ENCODE measurements at places on chromosomes 2 and 18.

DNA sequence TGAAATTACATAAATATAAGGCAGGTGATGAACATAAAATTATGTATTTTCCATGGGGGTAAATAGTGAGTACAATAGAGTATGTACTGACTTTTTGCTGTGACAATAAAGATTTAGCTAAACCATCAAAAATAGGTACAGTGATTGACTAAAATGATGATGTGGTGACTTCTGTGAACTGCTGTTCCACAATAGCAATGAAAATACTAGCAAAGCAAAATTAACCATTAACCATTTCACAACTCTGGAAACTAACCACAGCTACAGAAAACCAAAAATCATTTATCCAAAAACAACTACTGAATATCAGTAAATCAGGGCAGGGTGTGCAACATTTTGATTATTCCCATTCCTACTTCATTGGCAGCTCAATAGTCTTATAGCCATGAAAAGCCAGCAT lies 161.4 kb upstream of the GYPC start:
- DNase-seq, result no peak

DNA sequence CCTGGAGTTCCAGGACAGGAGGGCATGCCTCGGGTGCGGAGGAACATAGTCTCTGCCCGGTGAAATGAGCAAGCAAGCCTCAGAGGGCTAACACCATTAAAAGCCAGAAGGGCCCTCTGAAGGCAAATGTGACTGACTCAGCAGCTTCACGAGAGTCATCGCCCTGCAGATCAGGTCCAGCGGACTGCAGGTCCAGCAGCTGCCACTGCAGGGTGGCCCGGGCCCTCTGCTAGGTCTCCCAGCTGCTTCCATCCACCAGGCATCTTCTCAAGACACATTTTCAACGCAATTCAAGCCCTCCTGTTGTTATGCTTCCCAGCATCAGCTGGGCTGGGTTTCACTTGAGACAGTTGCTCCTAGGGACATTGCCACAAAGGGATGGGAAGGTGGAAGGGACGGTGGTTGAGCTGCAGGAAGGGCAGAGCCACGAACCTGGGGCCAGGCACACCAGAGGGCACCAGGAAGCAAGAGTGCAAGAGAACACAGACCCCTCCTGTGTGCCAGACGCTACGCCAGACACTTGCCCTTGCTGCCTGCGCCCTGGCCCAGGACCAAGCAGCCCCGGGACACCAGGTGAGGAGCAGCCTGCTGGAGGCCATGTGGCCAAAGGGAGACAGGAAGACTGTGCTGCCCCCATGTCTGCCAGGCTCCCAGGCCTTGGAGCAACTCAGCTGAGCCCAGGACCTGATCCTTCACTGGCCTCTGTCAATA lies 173.0 kb downstream of the HDAC4 start:
- peak; percentile 20 for DNase-seq

- DNase-seq, result no peak
These were observed 51.3 kb upstream of the CERS6 start for GRCh38 chr2:168404764-168405163.

DNA sequence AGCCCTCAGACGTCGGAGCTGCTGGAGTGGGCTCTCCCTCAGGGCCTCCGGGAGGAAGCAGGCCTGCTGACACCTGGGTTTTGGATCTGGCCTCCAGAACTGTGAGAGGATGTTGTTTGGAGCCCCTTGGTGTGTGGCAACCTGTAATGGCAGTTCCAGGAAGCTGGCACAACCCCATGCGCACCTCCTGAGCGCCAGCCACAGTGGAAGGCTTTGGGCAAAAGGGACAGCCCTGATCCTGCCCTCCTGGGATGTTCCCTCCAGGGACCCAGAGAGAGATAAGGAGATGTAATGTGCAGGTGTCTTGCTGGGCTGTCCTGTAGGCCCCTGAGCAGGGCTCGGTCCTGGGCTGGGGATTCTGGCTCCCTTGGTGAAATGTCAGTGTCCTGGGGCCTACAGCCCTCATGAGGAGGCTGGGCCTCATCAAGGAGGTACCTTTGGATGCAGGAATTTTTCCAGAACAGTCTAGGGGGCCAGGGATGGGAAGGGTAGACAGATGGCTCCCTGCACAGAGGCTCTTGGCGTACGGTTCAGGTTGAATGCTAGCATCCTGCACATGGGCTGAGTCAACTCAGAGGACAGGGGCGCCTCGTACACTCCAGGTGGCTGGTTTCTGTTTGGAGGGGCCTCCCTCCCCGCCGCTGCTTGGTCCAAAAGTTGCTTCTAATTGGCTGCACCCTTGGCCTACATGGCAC lies 61.1 kb downstream of the ASB1 start:
- no peak for DNase-seq

- DNase-seq, result peak; percentile 89
These were observed 40.6 kb downstream of the KIAA2012 start for GRCh38 chr2:202113571-202114142.

DNA sequence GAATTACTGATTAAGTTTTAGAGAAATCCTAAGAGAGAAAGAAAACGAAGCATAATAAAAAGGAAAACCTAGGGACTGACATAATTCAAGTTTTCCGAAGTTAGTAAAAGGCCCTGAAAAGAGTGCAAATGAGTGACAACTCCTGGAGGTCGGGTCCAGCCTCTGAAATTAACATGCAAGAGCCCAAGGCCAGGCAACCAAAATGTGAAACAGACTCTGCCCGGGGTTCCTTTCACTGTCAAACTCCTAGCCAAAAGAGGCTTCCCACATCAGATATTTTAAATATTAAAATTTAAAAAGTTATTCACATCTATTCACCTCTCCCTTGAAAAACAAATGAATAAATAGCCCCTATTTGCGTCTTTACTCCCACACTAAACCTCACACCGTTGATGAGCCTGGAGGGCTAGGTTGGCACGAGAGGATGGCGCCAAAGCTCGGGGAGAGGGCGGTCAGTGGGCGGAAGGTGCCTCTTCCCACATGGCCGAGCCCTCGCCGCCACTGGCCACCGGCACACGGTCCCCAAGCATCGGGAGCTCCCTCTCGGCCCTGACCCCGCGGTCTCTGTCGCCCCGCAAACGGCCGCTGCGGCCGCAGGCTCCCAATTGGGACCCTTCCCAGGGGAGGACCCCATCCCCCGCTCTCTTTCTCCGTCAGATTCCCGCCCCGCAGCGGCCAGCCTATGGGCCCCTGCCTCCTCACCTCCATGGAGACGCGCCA lies 630 bp downstream of the PPM1G start:
- DNase-seq, result no peak

GRCh38 chr2:12813166-12813565 lies 96.4 kb downstream of the TRIB2 start:
- no peak for DNase-seq

GRCh38 chr2:144596073-144596871 lies 76.4 kb upstream of the ZEB2 start:
- peak; percentile 49 for DNase-seq

DNA sequence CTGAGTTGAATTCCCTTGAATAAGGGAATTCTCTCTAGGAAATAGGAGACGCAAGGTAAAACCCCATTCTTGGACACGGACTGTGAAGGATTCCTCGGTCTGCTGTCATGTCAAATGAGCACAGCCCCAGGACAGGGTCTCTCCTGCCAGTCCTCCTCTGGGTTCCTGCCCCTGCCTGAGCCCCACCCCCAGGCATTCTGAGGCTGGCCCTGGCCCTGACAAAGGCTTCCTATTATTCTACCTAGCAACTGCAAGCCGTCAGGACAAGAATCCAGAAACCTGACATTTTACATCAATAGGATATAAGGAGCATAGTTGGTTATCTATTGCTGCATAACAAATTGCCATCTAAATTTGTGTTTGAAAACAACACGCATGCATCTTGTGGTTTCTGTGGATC lies 253.3 kb upstream of the AGAP1 start:
- DNase-seq, result no peak

- peak; percentile 74 for DNase-seq
These were observed 39.8 kb downstream of the TRAK2 start for GRCh38 chr2:201411421-201411820.

- DNase-seq, result no peak
These were observed 995.6 kb upstream of the SLC39A10 start for GRCh38 chr2:194661431-194661830.

GRCh38 chr2:191221666-191222065 lies 23.5 kb upstream of the MYO1B start:
- no peak for DNase-seq

DNA sequence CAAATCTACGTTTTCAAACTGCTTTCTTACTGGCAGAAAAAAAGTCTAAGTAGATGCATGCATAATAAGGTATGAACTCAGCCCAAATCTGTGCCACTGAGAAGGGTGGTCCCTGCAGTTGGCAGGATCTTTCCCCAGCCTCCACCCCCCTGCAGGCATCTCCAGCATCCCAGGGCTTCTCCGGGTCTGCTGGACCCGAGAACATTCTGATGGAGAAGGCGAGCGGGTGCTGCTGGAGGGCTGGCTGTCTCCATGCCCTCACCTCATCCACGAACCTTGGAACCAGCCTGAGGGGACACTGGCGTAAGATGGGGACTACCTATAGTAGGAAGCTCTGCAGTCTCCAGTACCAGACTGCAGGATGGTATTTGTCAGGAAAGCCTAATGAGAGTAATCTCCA lies 198.9 kb downstream of the HDAC4 start:
- DNase-seq, result no peak

GRCh38 chr18:79881695-79882094 lies 69.8 kb downstream of the SLC66A2 start:
- DNase-seq, result no peak

DNA sequence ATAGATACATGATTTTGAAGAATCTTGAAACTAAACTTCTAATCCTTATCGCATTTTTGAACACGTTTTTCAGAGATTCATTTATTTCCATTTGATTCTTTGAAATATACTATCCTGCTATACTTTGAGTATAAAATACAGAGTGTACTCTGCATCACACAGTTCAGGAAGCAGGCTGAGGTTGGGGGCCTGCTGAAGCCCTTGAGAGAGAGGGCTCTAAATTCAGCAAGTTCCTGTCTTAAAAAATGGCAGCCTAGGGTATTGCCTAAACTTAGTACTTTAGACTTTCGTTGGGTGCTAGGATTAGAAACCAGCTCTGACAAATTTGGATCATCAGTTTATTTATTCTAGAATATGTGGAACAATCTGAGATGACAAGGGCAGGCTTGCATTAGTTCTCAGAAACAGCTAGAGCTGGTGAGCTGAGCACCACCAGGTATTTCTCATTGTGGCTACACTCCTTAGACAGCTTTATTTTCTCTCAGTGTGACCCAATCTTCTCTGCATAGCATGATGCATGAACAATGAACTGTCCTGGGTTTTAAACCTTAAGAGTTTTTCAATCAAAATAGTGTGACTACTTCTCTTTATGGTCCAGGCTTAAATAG lies 49.1 kb downstream of the TFPI start:
- no peak for DNase-seq

DNA sequence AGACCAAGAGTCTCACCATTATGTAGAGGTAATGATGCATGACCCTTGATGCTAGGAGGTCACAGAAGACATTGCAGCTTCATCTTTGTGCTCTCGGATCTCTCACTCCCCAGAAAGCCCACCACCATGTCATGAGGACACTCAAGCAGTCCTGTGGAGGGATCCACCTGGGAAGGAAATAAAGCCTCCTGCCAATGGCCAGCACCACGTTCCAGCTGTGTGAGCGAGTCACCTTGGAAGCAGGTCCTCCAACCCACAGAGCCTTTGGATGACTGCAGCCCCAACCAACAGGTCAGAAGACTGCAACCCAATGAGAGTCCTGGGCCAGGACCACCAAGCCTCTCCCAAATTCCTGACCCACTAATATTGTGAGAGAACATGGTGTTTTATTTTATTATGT lies 38.4 kb downstream of the CYP26B1 start:
- DNase-seq, result no peak

DNA sequence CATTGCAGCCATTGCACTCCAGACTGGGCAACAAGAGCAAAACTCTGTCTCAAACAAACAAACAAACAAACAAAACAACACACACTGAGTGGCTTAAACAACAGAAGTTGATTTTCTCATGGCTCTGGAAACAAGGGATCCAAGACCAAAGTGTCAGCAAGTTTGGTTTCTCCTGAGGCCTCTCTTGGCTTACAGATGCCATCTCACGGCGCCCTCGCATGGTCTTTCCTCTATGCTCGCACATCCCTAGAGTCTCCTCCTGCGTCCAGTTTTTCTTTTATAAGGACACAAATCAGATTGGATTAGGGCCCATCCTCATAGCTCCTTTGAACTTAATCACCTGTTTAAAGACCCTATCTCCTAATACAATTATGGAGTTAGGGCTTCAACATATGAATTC lies 133.4 kb upstream of the LRRTM1 start:
- no peak for DNase-seq

DNA sequence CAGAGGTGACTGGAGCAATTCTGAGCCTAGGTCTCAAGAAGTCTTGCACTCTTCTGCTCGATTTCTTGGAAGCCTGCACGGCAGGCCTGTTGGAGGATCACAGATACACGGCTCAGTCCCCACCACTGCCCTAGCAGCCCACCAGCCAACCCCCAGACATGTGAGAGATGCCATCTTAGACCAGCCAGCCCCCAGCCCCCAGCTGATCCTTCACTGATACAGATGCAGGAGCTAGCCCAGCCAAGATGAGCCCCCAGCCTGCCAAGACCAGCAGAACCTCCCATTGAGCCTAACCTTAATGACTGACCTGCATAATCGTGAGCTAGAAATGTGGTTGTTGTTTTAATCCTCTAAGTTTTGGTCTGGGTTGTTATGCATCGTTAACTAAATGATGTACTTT lies 47.5 kb downstream of the INHBB start:
- DNase-seq, result no peak

DNA sequence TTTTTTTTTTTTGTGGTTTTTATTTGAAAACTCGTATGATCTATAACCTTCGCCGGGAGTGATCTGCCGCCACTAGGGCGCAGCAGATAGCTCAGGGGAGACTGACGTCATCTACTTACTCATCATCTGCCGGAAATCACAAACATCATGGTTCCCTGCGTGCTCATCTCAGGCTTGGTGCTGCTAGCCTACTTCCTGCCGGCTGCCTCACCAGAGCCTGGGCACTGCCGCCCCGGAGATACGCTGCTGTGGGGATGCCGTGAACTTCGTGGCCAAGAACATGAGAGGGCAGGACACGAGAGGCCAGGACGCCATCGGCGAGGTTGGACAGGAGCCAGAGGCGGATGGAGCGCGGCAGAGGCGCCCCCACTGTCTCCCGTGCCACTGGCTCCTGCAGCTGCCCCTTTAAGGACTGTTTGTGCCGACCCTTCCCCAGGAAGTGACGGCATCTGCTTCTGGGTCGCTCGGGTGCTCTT lies 68.8 kb downstream of the DOK6 start:
- DNase-seq, result peak; percentile 5

GRCh38 chr18:48638896-48639771 lies 100.3 kb downstream of the CTIF start:
- no peak for DNase-seq

DNA sequence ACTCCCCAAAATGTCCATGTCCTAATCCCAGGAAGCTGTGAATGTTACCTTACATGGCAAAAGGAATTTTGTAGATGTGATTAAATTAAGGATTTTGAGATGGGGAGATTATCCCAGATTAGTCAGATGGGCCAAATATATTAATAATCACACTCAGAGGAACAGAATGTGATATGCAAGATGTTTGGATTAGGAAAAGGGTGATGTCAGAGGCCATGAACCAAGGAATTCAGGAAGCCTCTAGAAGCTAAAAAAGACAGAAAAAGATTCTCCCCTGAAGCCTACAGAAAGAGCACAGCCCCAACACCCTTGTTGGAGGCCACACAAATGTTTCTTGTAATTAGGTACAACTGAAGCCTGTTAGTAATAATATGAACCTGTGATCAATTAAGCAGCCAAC lies 13.1 kb downstream of the TMEM131 start:
- peak; percentile 30 for DNase-seq

- no peak for DNase-seq
These were observed 4.8 kb downstream of the MFSD6 start for GRCh38 chr2:190412966-190413365.

Measured in fibroblast of skin of right quadriceps (primary cell).